Activated T-helper 1 cell treated with Interleukin-2 at 50 U/mL for 16 hours (primary cell): ENCODE measurements at places on chromosomes 6 and 20.

GRCh38 chr6:139378226-139378625 lies 3.8 kb upstream of the CITED2 start:
- DNase-seq = no peak

DNA sequence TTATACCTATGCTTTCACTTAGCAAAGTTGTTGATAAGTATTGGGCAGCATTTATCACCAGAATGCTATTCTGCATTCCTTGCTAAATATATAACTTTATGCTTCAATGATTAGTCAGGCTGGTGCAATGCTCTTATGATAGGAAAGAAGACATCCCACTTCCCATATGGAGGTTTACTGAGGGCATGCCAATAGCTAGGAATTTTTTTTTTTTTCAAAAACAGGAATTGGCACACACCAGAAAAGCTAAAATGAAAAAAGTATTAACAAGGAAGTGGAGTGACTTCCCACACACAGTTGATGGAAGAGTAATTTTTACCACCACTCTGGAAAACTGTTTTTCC lies 90.8 kb downstream of the FRK start:
- no peak for DNase-seq

DNA sequence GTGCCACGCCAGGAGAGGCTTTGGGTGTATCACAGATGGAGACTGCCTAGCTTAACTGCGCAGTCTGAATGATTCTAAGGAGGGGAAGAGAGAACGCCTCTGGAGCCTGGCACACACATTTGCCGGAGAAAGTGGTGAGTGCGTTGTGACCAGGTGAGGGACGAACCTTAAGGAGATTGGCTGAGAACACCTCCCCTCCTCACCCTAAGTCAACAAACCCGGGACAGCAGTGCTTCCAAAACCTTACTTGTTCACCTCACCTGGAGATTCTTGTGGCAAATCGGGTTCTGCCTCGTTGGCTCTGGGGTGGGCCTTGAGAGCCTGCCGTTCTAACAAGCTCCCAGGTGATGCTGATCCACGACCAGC lies 9.4 kb downstream of the SYNJ2 start:
- DNase-seq = no peak

DNA sequence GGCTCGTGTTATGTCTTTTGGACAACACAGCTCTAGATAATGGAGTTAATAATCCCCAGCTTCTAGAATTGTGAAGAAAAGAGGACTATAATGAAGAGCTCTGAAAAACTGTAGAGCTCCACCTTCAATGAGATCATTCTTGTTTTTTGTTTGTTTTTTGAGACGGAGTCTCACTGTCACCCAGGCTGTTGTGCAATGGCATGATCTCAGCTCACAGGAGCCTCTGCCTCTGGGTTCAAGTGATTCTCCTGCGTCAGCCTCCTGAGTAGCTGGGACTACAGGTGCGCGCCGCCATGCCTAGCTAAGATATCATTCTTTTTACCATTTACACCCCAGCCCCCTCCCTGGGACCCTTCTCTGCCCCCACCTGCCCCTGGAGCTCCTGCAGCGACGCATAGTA lies 36.6 kb downstream of the ERGIC3 start:
- DNase-seq = no peak

- DNase-seq = no peak
Measured at GRCh38 chr20:54083459-54083858, 13.1 kb upstream of the BCAS1 start.

DNA sequence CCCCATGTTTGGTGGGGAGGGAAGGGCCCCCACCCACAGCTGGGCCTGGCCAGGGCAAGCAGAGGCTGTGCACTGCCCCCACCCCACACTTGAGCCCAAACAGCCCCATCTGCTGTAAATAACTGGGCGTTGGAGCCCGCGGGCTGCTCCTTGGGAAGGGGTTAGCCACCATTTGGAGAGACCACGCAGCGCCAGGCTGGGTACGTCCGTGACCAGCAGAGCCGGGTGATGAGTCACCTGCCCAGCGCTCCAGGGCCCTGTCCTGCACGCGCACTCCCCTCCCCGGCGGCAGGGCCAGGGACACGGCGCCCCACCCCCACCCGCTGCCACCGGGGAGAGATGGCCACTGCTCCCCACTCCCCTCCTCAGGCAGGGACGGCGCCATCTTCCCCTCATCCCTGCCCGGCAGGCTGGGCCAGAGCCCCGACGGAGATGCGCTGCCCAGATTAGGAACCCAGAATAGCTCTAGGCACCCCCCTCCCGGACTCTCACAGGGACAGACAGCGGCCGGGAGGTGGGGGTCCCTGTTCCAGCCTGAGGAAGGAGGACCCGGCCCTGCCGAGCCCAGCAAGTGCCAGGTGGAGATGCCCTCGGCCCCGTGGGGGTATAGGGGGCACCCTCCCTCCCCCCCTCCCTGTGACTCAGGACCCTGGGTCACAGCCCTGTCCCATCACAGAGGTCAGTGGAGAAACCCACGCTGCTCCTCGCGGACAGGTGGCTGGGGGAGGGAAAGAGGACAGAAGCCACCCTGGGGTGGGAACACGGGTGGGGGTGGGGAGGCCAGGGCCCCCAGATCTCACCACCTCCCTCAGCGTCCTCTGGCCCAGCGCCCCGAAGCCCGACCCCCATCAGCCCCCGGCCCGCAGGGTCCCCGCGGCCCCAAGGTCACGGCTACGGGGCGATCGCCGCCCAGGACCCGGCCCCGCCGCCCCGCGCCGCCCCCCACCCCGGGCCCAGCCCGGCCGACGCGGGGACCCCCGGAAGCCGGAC lies 642 bp downstream of the EEF1A2 start:
- DNase-seq = no peak

- no peak for DNase-seq
Measured at GRCh38 chr6:4271761-4272470, 136.5 kb upstream of the ECI2 start.
